ENCODE measurements at places on chromosomes 6 and 20.

DNA sequence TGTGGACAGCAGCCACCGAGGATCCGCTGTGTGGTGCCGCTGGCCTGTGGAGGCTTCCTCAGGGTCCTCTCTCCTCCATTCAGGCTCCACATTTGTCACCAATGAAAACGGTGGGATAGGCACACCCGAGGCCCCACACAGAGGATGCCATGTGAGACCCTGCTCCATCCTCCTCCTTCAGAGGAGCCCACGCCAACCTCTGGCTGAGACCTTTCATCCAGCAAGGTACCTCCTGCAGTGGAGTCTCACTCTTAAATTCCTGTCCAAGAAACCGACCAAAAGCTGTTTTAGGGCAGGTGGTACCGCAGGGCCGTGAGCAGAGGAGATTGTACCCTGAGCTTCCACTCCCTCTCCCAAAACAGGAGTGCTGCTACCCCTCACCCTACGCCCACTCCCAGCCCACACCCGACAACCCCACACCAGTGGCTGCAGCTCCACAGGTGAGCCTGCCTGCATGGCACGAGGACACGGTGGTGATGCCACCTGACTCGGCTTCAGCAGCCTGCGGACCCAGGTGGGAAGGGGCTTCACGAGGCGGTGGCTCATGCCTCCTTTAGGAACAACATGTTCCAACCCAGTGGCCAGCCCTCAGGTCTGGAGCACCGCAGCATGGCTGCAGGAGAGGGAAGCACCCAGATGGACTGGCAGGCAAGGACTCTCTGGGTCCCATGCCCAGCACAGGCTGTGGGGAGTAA is 237.6 kb upstream of the AFDN start:
- no peak for DNase-seq

GRCh38 chr6:29958921-29959320 is 16.6 kb downstream of the HLA-A start:
- DNase-seq: no peak

- DNase-seq: no peak
Measured at GRCh38 chr6:155495011-155495768, 39.6 kb upstream of the NOX3 start.

DNA sequence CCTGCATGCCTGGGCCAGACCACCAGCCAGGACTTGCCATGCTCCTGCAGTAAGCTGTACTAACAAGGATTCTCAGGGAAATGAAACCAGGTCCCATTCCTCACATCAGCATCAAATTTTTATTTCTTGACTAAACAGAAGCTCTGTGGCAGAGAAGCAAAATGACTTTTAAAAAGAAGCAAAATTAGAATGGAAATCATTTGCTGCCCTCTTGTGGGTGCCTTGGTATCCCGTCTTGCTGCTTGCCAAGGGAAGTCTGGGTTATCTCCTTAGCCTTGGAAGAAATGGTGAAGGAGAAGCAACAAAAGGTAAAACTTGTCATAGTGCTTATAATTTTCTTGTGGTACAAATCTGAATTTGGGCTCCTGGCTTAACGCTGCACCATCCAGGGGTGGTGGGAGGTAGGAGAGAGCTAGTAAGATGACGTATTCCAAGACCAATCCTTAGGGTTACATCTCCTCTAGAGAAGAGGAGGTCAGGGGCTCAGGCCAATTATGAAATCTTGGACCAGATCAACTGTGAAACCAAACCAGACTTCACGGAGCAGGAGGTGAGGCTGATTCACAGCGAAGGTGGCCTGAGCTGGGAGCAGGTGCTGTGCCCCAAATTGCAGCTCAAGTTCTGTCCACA is 107.5 kb downstream of the FAXC start:
- peak; percentile 86 for DNase-seq

GRCh38 chr20:32337937-32338661 is 20.0 kb upstream of the ASXL1 start:
- no peak for DNase-seq

- no peak for DNase-seq
Measured at GRCh38 chr20:54353292-54353691, 122.1 kb upstream of the DOK5 start.

- no peak for DNase-seq
Measured at GRCh38 chr20:59148701-59149493, 14.7 kb upstream of the ZNF831 start.

DNA sequence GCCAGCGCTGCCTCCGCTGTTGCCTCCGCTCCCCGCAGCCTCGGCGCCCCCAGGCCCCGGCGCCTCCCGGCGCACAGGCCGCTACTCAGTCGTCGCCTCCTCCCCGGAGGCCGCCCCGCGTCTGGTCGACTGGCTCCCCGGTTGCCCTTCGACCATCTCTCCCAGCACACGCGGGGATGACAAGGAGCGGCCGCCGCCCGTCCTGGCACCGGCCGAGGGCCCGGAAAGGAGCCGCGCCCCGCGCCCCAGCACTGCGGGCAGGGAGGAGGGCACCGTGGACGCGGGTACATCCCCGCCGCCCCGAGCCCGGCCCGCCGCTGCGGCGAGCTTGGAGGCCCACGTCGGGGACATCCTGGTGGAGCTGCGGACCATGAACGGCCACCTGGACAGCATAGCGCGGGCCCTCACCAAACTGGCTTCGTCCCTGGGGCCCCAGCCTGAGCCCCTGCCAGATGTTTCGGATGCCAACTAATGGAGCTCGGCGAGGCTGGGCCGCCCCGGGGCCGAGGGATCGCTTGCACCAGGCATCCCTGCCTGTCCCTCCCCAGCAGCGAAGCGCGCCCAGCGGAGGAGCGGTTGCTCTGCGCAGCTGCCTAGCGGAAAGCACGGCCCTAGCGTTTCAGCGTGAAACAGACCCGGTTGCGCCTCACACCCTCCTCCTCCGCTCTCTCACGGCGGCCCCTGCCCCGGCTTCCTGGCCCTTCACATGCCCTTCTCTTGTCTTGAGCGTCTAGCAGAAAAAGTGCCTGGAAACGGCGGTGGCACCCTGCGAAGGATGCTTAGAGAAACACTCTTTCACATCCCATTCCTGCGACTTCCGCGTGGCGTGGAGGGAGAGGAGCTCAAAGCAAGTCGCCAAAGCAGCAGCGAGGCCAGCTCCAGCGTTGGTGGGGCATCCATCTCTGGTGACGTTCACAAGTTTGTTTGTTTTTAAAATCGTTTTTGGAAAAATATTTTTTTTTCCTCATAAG is 285.8 kb upstream of the SUPT3H start:
- DNase-seq: no peak

- DNase-seq: no peak
Measured at GRCh38 chr20:64006902-64007301, 26.0 kb downstream of the PRPF6 start.

- no peak for DNase-seq
Measured at GRCh38 chr6:148238713-148239112, 103.9 kb upstream of the SASH1 start.

GRCh38 chr6:53701333-53702218 is 36.0 kb upstream of the KLHL31 start:
- no peak for DNase-seq

DNA sequence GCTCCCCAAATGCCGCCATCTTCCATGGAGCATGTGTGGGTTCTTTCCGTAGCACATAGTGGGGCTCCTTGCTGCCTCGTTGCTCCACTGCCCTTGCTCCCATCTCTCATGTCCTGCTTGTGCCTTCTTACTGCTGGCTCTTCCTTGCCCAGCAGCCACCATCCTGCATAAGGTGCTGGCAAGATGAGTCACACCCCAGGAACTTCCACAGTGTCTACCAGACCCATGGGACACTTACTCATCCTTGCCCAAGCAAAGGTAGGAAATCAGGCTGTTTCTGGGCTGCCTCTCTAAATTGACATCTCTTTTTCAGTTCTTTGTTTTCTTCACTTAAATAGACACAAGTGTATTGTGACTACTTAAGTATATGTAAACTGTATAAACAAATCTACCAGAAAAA is 39.4 kb upstream of the RGS17 start:
- DNase-seq: no peak

GRCh38 chr6:73481969-73482368 is 20.4 kb downstream of the MTO1 start:
- DNase-seq: no peak

DNA sequence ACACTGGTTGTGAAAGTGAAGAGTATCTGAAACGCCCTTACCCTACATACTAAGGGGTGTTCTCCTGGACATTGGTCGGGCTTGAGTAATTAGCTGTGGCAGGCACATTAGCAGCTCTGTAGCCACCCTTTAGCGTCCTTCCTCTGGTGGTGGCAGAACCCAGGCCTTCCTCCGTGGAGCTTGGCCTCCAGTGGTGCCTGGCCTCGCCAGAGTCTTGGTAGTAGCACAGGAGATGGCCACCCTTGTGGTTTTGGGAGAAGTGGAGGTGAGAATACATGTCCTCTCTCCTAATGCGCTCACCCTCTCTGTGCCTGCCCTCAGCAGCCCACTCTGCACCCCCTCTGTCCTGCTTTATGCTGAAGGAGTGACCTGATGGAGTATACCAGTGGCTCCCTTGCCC is 17.6 kb upstream of the UQCC2 start:
- DNase-seq: no peak

GRCh38 chr6:13924949-13925881 is at the start of gene RNF182:
Gene RNF182 (plus strand): TSS chr6:13924952. CDS start chr6:13977120, 52,168 bp downstream.
- DNase-seq: no peak

GRCh38 chr6:109103942-109104341 is 8.6 kb downstream of the CEP57L1 start:
- no peak for DNase-seq

DNA sequence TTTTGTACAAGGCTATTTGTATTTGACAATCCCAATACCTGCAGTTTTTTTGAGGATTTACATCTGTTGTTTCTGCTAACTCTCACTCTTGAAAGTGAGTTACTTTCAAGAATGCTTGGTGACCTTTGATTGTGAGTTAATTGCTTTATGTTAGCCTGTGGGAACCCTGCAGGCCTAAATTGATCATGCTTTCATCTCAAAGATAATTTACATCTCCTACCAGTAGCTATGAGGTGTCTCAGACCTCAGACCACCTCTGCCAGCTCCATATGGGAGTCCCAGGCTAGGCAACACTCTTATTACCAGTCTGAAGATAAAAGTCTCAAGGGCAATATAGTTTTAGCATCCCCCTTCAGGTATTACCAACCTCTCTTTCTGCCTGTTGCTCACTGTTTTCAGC is 116.4 kb upstream of the THEMIS start:
- no peak for DNase-seq

- no peak for DNase-seq
Measured at GRCh38 chr20:51480507-51481270, 61.8 kb downstream of the NFATC2 start.

DNA sequence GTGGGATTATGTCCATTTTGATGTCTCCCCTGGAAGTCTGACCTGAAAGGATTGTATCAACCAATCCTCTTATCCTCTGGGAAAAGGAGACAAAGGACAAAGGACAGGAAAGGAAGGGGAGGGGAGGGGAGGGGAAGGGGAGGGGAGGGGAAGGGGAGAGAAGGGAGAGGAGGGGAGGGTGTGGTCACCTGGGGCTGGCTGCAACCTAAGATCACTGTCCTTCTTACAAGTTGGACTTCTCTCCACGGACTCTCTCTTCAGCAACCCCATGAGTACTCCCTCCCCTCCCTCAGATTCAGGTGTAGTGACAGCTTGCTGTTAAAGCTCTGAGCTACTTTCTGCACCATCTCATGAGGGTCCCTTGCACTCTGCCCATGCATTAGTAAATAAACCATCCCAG is 58.9 kb upstream of the KLHL31 start:
- no peak for DNase-seq

- no peak for DNase-seq
Measured at GRCh38 chr20:40860487-40860902, 168.1 kb upstream of the TOP1 start.

- no peak for DNase-seq
Measured at GRCh38 chr20:36480456-36481048, 60.8 kb upstream of the MYL9 start.

DNA sequence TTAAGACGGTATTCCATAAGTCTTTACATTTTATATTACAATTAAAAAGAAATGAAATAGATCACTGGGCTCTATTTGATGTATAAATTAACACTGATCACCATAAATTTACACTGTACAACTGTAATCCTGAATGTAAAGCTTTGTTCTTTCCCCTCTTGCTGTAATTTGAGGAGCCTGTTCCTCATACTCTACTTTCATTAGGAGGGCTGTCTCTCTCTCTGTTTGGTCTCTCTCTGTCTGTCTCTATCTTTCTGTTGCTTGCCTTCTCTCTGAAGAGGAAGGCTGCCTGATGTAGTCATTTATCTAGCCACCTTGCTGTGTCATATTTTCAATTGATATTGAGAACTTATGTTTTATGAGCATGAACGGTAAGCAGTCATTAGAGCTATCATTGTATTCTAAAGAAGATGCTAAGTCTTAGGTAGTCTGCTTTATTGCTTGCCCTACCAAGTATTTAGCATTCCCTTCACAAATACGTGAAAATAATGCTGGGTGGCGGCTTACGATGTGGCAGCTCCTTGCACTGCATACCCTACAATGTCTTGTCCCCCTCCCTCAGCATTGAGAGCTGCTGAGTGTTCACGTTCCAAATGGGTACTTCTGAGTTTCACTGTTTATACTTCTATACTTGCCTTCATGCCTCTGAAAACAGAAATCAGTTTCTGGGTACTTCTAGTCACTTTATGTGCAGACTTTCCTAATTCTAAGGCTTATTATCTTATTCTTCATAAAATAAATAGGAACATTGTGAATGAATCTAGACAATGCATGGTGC is 205.5 kb downstream of the NKAIN2 start:
- DNase-seq: no peak

DNA sequence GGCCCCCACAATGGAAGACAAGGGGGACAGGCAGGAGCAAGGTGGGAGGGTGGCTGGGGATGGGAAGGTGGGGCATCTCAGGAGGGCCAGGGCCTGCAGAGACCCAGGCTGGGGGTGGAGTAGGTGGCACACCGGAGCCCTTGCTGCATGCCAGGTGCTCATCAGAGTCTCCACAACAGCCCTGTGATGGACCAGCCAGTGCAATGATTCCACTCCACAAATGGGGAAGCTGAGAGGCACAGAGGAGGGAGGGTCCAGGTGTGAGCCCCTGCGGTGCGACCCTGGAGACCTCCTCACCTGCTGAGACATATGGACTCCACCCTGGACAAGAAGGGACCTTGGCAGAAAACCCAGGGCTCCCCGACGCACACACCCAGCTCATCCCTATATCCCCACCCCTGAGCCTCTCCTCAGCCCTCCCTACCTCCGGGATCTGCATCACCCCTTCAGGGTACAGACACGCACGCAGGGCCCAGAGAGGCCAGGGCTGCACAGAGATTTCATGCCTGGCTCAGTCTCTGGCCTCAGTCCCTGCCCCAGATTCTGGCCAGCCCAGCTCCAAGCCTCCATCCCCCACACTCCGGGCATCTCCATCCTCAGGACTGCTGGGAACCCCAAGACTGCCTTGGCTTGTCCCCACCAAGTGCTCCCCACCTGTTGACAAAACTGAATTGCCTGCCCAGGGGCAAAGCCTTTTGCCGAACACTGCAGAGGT is 7.1 kb upstream of the GRM4 start:
- DNase-seq: no peak

- DNase-seq: no peak
Measured at GRCh38 chr6:32604434-32604877, 14.8 kb upstream of the HLA-DRB1 start.

GRCh38 chr6:78746457-78746856 is 120.9 kb upstream of the IRAK1BP1 start:
- DNase-seq: no peak

DNA sequence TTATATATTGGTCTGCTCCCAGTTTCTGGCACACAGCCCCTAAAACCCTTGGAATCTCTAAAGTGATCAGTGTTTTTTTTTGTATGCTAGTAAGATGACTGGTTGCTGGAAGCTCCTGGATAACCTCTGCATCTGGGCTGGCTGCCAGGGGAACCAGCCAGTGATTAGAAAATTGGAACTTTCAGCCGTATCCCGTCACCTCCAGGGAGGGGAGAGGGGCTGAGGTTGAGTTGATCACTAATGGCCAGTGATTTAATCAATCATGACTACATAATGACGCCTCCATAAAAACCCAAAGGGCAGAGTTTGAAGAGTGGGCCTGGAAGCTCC is 48.0 kb upstream of the NOP56 start:
- no peak for DNase-seq
